Activated CD4-positive, alpha-beta T cell treated with anti-CD3 and anti-CD28 coated beads, Interleukin-2, amount 10 ng/mL, durations not matched to agents 7 days and 5 days (primary cell): ENCODE measurements at places on chromosomes 2 and 18. TPM values are rescaled to one million over a fixed set of nuclear protein-coding genes. Genes with fewer than 3 reads are reported as not detected.
A peak's percentile ranks its signal among the peaks of the same experiment; 100 is the strongest.

DNA sequence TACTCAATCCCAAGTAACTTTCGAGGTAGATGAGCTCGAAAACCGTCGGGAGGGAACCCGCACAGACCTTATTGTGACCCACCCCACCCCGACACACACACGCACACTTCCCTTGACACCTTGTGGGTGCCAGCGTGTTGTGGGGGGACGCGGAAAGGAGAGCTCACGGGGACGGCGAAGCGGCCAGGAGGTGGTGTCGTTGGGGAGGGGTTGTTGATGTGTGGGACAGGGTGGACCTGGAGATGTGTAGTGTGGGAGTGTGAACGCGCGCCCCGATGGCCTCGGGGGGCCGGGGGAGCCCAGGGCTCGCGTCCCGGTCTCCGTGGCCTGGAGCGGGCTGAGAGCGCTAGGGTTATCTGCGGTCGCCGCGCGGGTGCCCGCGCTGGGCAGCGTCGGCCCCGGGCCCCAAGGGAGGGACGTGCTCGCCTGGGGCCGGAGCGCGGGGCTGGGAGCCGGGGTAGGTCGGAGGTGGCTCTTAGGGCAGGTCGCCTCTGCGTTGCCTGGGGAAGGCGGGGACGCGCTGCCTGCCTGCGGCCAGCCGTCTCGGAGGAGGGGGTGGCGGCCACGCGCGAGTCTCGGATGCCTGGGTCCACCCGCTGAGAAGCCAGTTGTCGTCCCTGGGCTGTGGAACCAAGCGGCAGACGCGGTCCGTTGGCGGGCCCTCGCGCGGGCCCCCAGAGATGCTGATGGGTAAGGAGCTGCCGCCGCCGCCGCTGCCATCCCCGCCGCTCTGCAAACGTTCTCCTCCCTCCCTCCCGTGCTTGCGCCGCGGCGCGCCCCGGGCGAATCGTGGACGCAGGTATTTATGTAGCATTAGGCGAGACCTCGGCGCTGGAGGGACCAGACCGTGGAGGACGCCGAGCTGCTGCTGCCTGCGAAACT, 1.6 kb downstream of the KLHL29 start:
- peak overlapping the region; percentile 80 for H3K4me3 ChIP-seq
- H3K27me3 ChIP-seq = peaks cover 70% of the 10 kb centered on the region
- no peaks in the 10 kb centered on the region for H3K36me3 ChIP-seq
- peaks cover 20% of the 10 kb centered on the region for H3K4me1 ChIP-seq
- DNase-seq = peak; percentile 8

GRCh38 chr18:78407466-78407844, 572.2 kb upstream of the SALL3 start:
- no peak overlapping the region for H3K4me3 ChIP-seq
- H3K4me1 ChIP-seq = peaks cover 13% of the 10 kb centered on the region
- no peak for DNase-seq
- H3K27me3 ChIP-seq = peaks cover 8% of the 10 kb centered on the region
- no peak overlapping the region for H3K27ac ChIP-seq

DNA sequence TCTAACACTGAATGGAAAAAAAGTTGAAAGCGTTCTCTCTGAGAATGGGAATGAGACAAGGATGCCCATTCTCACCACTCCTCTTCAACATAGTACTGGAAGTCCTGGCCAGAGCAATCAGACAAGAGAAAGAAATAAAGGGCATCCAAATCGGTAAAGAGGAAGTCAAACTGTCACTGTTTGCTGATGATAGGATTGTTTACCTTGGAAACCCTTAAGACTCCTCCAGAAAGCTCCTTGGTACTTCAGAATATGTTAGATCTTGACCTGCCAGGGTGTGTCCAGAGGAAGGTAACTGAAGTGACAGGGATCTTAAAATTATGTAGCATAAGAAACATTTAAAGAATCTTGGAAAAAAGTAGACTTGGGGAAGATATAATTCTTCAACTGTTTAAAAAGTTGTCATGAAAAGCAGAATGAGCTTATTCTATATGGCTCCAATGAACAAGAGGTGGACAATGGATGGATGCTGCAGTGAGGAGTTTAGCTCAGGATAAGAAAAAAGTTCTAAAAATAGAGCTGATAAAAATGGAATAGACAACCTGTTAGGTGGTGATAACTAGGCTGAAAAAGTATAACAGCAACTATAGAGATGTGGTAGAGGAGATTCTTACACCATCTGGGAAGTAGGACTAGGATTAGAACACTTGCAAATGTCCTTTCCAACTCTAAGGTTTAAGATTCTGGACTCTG, 16.8 kb upstream of the SULT1C4 start:
- H3K4me3 ChIP-seq = no peak overlapping the region
- H3K36me3 ChIP-seq = no peaks in the 10 kb centered on the region
- DNase-seq = no peak
- peaks cover 5% of the 10 kb centered on the region for H3K4me1 ChIP-seq
- H3K27me3 ChIP-seq = peaks cover 34% of the 10 kb centered on the region

DNA sequence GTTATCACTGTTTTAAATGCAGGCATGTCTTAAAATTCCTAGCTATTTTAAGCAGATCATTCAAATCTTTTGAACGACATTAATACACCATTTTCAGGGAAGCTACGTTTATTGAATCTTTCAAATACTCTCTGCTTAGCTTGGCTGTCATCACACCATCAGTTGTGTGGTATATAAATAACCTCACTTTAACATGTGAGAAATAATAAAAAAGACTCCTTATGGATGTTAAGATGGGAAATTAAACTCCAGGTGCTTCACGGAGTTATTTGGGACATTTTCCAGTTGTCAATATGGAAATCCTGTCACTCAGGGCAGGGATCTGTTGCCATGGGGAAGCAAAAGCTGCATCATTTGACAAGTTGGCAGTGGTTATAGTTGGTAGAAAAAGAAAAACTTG, 649.2 kb upstream of the CDH2 start:
- H3K27ac ChIP-seq = no peak overlapping the region
- H3K4me3 ChIP-seq = no peak overlapping the region
- DNase-seq = no peak
- H3K36me3 ChIP-seq = no peaks in the 10 kb centered on the region

Gene LCT
- 0.19 TPM for total RNA-seq
